Type B pancreatic cell (in vitro differentiated cells): ENCODE measurements at places on chromosomes 4 and X.

GRCh38 chr4:95728145-95728544 lies 111.7 kb upstream of the PDHA2 start:
- DNase-seq = no peak

DNA sequence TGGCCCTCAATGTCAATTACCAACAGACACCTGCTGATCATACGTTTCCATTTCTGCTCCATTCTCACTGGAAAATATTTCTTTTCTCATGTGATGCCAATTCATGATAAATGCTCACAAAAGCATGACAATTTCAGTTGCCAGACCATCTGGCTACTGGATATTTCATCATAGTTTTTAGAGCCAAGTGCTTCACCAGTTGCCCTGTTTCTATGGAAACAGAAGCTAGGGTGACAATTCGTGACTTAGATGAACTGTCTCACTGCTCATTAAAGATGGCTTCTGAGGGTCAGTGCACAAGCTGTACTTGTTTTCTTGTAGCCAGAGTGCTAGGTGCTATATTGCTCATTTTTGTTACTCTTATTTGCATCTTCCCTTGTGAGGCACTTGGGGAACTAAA lies 184.9 kb downstream of the COMMD8 start:
- no peak for DNase-seq

GRCh38 chr4:145019346-145019745 lies 78.7 kb downstream of the ANAPC10 start:
- DNase-seq = no peak

- DNase-seq = no peak
These were observed 10.3 kb downstream of the LAP3 start for GRCh38 chr4:17587094-17587822.

DNA sequence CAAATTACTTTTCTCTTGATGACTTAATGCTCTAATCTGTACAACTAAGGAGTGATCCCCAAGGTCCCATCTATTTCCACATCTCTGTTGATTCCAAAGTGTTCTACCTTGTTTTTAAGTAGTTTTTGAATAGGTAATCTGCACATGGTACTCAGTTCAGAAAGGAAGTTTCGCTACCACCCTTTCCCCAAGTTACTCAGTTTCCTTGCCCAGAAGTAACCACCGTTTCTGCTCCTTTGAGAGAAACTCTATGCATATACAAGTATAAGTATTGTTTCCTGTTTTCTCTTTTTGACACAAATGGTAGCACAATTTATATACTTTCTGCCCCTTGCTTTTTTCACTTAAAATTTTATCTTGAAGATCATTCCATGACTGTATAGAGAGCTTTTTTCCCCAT lies 18.1 kb downstream of the TMEM154 start:
- no peak for DNase-seq

DNA sequence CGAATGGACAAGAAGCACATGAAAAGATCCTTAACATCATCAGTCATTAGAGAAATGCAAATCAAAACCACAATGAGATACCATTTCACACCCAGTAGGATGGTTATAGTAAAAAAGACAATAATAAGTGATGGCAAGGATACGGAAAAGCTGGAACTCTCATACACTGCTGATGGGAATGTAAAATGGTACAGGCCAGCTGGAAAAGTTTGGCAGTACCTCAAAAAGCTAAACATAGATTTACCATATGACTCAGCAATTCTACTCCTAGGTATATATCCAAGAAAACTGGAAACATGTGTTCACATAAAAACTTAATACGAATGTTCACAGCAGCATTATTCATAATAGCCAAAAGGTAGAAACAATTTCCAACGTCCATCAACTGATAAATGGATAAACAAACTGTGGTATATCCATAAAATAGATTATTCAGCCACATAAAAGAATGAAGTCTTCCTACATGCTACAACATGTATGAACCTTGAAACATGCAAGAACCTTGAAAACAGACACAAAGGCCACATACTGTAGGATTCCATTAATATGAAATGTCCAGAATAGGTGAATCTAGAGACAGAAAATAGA lies 11.9 kb downstream of the RPS6KA3 start:
- DNase-seq = no peak

- DNase-seq = no peak
These were observed 225.9 kb upstream of the CASK start for GRCh38 chrX:42149281-42149680.

- DNase-seq = no peak
These were observed 1108.2 kb downstream of the PCDH18 start for GRCh38 chr4:136424052-136424451.

DNA sequence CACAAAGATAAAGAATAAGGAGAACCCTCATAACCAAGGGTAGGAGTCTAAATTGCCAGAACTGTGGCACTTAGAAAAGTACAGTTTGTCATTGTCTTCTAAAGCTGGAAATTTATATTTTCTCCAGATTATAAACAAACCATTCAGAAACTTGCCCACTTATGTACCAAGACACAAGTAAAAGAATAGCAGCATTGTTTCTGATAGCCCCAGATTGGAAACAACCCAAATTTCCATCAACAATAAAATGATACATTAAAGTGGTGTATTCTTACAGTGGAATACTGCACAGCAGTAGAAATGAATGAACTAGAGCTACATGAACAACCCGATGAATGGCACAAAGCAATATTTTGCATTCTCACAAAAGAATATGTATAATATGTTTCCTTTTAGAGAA lies 63.1 kb upstream of the PDHA1 start:
- no peak for DNase-seq

GRCh38 chr4:157012781-157013180 lies 41.2 kb upstream of the PDGFC start:
- no peak for DNase-seq
